ENCODE measurements at places on chromosomes 4 and X. TPM values are rescaled to one million over a fixed set of nuclear protein-coding genes. Genes with fewer than 3 reads are reported as not detected.

Gene CLGN
- 12.1 TPM for total RNA-seq

Gene UBL4A
- total RNA-seq, result 55.9 TPM

Gene VGLL1
- total RNA-seq, result 1.3 TPM

Gene PAK3
- total RNA-seq, result 2.3 TPM

Gene TRIML2
- total RNA-seq, result 0.68 TPM

Gene CXCL8
- total RNA-seq, result 76.9 TPM

Gene CXXC4
- total RNA-seq, result 0.50 TPM

Gene PNMA5
- total RNA-seq, result not detected

Gene PAGE2
- not detected for total RNA-seq

Gene HELT
- not detected for total RNA-seq

Gene HCFC1
- 72.2 TPM for total RNA-seq

Gene MGARP
- 0.08 TPM for total RNA-seq

Gene CPE
- 8.9 TPM for total RNA-seq

Gene SH3BGRL
- total RNA-seq, result 33.5 TPM

Gene PCDH11X
- not detected for total RNA-seq

Gene POF1B
- total RNA-seq, result not detected

Gene SLC26A1
- total RNA-seq, result 0.96 TPM

Gene PNCK
- 0.34 TPM for total RNA-seq

Gene NDNF
- 0.08 TPM for total RNA-seq

Gene FRMD7
- not detected for total RNA-seq

Gene HTT
- total RNA-seq, result 72.6 TPM

Gene PCDH18
- total RNA-seq, result 1.2 TPM

Gene CHIC1
- total RNA-seq, result 11.8 TPM

Gene CFAP47
- total RNA-seq, result 0.21 TPM

Gene MAGEA11
- total RNA-seq, result not detected

Gene RIPPLY1
- total RNA-seq, result not detected

Gene ZFX
- total RNA-seq, result 17.6 TPM

Gene DRP2
- 0.55 TPM for total RNA-seq

All from kidney epithelial cell (primary cell).